ENCODE measurements at places on chromosomes 5 and 9. TPM values are rescaled to one million over a fixed set of nuclear protein-coding genes. Genes with fewer than 3 reads are reported as not detected.
A peak's percentile ranks its signal among the peaks of the same experiment; 100 is the strongest.

DNA sequence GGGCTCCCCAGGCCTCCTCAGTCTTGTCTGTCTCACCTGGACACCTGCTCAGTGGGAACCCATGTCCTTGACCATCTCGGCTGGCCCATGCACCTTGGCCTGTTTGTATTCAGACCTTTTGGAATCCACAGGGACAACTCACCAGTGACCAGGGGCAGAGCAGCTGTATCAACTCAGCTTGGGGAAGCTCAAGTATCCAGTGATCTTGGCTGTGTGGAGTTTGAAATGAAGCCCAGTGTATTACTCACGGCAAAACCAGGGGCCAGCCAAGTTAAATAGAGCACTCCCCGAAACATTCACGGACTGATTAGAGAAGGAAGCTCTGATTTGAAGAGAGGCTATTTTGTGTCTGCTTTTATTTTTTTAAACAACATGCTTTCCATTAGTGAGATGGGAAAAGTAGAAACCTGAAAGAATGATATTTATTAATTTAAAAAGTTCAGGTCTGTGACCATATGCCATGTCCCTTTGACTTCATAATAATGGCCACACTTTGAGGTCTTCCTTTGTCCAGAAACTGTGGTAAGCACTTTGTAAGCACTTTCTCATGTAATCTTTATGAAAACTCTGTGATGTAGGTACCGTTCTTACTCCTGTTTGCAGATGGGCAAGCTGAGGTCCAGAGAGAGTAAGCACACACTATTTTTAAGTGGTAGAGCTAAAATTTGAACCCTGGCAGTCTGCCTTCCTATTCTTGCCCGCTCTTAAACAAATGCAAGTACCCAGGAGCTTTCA is 656.5 kb downstream of the BNC2 start:
- peak; percentile 99 for DNase-seq

DNA sequence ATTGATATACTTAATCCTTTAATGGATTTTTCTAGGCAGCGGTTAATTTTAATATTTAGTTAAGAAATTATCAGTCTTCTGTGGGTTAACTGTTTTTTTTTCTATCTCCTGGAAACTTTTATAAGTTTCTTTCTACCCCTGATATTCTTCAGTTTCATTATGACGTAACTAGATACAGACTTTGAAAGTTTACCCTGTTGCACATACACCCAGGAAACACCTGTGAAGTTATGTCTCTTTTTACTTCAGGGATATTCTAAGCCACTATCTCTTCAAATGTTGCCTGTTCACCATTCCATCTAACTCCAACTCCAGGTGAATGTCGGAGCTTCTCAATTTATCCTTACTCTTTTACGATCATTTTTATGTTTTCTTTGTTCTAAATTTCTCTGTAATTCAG is 329.0 kb downstream of the ICE1 start:
- no peak for DNase-seq

DNA sequence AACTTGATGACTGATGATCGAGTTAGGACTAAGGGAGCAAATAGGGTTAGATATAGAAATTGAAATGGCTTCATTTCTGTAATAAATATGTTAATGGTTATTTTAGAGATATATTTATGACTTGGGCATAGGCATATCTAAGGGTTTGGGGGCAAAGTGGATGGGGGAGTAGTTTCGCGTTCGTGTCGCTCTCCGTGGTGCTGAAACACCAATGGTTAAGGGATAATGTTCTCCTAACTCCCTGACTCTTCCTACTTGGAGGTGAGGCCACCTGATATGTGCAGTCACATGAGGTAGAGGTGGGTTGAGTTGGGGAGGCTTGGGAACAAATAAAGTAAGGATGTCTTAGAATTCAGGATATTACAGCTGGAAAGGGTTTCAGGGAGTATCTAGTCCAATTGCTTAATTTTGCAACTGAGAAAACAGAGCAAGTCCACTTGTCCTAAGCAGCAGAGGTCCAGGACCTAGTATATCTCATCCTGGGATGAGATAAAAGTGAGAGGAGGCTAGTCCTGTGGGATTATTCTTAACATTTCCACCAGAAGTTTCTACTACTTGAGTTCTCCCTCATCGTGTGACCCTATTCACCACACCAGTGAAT is 44.0 kb upstream of the MAP1B start:
- DNase-seq, result peak; percentile 36

- no peak for DNase-seq
These were observed 24.1 kb upstream of the FLT4 start for GRCh38 chr5:180673371-180674089.

- DNase-seq, result no peak
These were observed 32.4 kb upstream of the SLC25A51 start for GRCh38 chr9:37936376-37936775.

- DNase-seq, result no peak
These were observed 621.7 kb downstream of the SEMA5A start for GRCh38 chr5:8924054-8924793.

GRCh38 chr5:56024810-56025150 is 30.0 kb upstream of the IL6ST start:
- DNase-seq, result no peak

The NFX1 gene
- total RNA-seq, result 36.9 TPM

The FOXD4L4 gene
- under 0.01 TPM for total RNA-seq

The PDE8B gene
- under 0.01 TPM for total RNA-seq

GRCh38 chr5:122693963-122694362 is 80.9 kb upstream of the SNX2 start:
- DNase-seq, result no peak

- peak; percentile 52 for DNase-seq
These were observed 376.4 kb upstream of the RGMB start for GRCh38 chr5:98397081-98397480.

DNA sequence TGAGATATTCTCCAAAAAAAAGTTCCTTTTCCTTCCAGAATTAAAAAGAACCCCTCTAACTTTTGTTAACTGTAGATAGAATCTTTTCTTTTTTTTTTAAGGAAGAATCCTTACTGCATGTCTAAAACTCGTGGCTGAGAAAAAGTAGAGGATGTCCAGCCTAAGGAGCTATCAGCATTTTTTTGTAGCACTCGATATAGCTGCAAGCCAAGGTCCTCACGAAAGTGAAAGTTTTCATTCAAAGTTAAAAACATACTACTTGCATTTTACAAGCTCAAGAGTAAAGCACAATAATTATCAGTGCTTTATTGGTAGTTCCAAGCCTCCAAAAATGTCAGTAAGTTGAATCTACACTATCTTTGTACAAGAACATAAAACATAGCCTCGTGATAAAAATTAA is 28.7 kb upstream of the ZSWIM6 start:
- DNase-seq, result no peak

- DNase-seq, result peak; percentile 86
These were observed 10.3 kb downstream of the CDX1 start for GRCh38 chr5:150176745-150177477.

DNA sequence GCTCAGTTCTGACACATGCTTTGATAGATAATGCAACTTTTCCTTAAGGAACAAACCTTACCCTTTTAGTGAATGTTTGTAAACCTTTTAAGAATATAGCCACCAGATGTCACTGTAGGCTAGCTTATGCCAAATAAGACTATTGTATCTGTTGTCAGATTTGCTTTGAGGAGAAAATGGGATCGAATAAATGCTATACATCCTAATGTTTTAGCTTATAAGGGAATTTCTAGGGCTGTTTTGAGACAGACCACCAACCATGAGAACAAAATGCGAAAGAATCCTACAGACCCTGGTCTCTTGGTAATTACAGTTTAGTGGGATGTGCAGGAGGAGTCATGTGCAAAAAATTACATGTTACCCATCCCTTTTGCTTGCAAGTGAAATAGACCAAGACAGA is 127.6 kb upstream of the NMUR2 start:
- DNase-seq, result peak; percentile 56

The SHC3 gene
- total RNA-seq, result 13.9 TPM

- DNase-seq, result no peak
These were observed 4.5 kb downstream of the TENT4A start for GRCh38 chr5:6717687-6718086.

DNA sequence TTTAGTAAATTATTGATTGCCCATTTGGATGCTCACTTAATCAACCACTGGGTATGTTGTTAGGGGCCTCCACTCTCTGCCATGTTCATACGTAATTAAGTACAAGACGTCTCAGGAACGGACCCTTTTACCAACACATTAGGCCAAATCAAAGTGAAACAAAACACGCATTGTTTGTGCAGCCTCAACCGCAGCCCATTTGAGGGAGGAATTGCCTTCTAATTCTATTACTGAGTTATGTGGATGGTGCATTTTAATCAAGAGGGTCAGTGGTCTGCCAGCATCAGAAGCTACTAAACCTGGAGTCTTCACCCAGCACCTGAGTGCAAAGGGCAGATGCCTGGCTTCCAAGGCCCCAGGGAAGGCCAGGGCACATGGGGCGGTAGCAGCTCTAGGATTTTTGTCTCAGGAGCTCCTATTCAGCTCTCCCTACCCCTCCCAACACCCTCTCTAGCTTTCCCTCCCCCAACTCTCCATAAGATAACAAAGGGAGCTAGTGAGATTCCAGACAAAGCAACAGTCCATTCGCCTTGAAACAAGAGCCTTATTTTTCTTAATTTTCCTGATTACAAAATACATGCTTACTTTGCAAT is 7.9 kb upstream of the MED27 start:
- DNase-seq, result no peak

The GABRA1 gene
- total RNA-seq, result not detected

DNA sequence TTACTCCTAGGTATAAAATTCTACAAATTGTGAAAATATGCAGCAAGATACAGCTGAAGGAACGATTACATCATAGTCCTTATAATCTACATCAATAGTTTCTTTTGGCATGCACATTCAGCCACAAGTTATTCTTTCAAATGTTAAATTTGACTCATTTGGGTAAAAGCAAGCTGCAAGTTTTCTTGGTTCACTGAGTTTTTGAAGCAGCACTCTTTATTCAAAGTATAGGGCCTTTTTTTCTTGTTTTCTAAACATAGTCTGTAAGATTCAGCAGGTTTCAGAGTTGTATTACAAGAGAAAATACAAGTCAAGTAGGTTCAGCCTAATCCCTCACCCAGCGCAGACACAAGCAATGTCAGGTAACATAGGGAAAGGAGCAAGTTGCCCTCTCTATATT is 981.5 kb downstream of the PTPRD start:
- no peak for DNase-seq

The SLC36A2 gene
- total RNA-seq, result not detected

The SERINC5 gene
- 7.2 TPM for total RNA-seq

All from IMR-90 (cell line).